SK-N-SH treated with all-trans-retinoic acid at 6 μM for 48 hours (cell line): ENCODE measurements at places on chromosomes 7 and 10.

GRCh38 chr10:132574783-132575319, 37.3 kb downstream of the INPP5A start:
- ATAC-seq, result no peak

GRCh38 chr7:111026343-111026742, 64.6 kb upstream of the LRRN3 start:
- ATAC-seq, result no peak

GRCh38 chr10:42722575-42722974, 60.0 kb upstream of the BMS1 start:
- no peak for ATAC-seq

DNA sequence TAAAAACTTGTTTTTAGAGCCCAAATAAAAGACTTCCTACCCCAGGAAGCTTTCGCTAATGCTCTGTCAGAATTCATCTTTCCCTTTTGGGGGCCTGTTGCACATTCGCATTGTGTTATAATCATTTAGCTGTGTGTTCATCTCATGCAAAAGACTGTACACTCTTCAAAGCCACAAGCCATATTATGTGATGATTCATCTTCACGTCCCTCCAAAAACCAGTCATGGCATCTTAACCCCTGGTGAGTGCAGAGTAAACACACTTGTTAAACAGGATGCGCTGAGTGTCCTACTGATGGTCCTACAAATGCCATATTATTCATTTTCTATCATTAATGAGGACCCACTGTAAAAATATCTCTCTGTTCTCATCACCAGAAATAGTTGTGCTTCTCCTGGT, 235.4 kb downstream of the KIAA1217 start:
- peak; percentile 48 for ATAC-seq

DNA sequence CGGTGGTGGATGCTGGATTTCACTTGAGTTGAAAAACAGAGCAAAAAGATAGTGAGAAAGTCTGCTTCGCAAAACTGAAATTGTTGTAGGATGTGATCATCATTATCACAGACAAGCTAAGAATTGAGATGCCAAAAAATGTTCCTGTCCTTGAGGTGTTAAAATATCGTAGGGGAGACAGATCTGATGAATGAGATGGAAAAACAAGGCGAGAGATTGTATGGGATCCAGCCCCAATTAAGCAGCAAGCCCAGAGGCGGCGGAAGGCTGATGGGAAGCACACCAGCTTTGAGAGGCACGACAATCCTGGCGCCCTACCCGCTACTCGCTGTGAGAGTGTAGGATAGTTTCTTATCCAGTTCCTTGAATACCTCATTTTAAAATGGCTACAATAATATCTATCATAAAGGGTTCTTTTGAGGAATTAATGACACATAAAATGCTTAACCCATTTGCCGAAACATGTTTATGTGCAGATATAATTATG, 131.1 kb upstream of the PTN start:
- no peak for ATAC-seq

- no peak for ATAC-seq
Observed at GRCh38 chr7:100132126-100132525, 5.4 kb downstream of the MBLAC1 start.

- peak; percentile 19; the same call in 2 of the 3 replicates for ATAC-seq
Observed at GRCh38 chr7:18521236-18521589, 25.7 kb downstream of the HDAC9 start.

- ATAC-seq, result no peak
Observed at GRCh38 chr7:34575006-34575405, 83.0 kb upstream of the NPSR1 start.

- no peak for ATAC-seq
Observed at GRCh38 chr10:78752221-78752620, 316.5 kb upstream of the ZMIZ1 start.

- no peak for ATAC-seq
Observed at GRCh38 chr7:76997381-76998284, 34.5 kb downstream of the SPDYE17 start.

GRCh38 chr7:36747280-36748016, 23.2 kb upstream of the AOAH start:
- no peak for ATAC-seq

- ATAC-seq, result peak; percentile 97
Observed at GRCh38 chr10:101441541-101442455, 87.8 kb downstream of the BTRC start.

GRCh38 chr10:98262571-98262970, 5.4 kb downstream of the LOXL4 start:
- peak; percentile 50 for ATAC-seq

DNA sequence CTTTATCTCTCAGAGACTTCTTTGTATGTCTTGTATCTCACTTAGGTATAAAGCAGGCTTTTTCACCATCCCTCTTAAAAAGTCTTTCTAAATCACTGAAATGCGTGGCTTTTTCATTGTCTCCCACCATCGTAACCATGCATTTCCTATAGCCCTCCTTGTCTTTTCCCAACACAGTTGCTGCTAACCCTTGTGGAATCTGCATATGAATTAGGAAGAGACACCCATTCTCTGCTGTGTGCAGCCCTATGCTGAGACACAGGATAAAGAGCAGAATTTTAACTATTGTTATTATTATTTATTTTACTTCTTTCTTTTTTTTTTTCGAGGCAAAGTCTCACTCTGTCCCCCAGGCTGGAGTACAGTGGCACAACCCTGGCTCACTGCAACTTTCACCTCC, 804.3 kb upstream of the COBL start:
- no peak for ATAC-seq

DNA sequence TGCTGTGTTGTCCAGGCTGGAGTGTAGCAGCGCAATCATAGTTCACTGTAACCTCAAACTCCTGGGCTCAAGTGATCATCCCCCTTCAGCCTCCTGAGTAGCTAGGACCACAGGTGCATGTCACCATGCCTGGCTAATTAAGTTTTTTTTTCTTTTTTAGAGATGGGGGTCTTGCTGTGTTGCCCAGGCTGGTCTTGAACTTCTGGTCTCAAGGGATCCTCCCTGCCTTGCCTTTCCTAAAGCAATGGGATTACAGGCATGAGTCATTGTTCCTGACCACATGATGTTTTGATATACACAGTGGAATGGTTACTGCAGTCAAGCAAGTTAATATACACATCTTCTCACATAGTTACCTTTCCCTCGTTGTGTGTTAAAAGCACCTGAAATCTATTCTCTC, 140.3 kb downstream of the GPR85 start:
- ATAC-seq, result no peak

DNA sequence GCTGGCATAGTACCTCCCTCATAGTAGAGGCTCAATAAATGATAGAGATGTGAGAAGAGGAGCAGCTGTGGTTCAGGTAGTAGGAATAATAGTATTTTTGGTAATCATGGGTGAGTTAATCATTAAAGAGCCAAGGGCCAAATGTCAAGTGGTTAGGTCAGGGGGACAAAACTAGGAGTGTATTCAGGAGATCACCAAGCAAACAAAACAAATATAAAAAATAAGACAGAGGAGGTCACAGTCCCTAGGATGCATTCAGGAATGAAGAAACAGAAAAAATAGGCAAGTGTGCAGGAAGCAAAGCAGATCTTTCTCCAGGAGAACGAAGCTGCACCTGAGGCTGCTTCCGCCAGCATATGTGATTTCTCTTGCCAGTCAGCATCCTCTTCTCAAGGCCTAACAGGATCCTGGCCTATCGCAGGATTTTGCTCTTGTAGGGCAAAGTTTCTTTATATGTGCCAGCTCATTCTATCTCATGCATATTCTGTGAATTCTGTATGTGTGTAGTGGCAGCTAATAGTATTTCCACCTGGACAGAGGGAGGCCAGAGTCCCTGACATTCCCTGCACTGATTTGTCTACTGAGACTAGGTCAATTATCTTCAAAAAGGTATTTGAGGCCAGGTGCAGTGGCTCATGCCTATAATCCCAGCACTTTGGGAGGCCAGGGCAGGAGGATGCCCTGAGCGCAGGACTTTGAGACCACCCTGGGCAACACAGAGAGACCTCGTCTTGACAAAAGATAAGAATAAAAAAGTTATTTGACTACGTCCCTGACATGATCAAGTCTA, 82.7 kb downstream of the AKR1D1 start:
- no peak for ATAC-seq

- no peak for ATAC-seq
Observed at GRCh38 chr10:16904049-16904448, 86.8 kb upstream of the RSU1 start.

DNA sequence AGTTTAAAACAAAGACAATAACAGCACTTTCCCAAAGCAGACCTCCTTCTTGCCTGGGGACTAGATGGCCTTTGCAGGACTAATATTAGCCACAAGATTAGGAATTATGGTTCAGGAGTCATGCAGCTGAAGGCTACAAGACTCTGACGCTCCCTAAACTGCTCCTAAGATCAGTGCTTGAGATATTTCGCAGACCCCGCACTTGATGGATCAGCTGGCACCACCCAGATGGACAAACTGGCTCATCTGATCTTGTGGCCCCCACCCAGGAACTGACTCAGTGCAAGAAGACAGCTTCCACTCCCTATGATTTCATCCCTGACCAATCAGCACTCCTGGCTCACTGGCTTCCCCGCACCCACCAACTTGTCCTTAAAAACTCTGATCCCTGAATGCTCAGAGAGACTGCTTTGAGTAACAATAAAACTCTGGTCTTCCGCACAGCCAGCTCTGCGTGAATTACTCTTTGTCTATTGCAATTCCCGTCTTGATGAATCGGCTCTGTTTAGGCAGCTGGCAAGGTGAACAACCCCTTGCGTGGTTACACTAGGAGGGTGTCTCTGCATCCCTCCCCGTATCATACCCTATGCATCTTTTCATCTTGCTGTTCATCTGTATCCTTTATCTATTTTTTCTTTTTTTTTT, 26.9 kb upstream of the NRBF2 start:
- ATAC-seq, result peak; percentile 44

DNA sequence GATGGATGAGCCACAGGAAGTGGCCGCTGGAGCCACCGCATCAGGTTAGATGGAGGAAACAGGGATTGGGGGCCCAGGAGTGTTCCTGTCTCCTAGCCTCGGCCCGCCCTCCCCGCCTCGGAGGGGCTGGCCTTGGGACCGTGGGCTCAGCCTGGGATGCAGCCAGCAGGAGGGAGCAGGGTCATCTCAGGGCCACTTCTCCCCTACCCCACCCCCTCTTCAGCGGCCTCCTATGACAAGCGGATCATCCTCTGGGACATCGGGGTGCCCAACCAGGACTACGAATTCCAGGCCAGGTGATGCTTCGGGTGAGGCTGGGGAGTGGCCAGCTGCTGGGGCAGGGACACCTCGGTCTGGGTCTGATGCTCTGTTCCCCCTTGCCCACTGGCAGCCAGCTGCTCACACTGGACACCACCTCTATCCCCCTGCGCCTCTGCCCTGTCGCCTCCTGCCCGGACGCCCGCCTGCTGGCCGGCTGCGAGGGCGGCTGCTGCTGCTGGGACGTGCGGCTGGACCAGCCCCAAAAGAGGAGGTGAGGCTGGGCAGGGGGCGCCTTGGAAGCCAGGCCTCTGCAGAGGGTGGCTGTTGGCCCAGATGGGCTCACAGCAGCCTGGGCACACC, 4.7 kb downstream of the LRWD1 start:
- no peak for ATAC-seq

GRCh38 chr7:120819861-120820260, 38.1 kb downstream of the TSPAN12 start:
- no peak for ATAC-seq

DNA sequence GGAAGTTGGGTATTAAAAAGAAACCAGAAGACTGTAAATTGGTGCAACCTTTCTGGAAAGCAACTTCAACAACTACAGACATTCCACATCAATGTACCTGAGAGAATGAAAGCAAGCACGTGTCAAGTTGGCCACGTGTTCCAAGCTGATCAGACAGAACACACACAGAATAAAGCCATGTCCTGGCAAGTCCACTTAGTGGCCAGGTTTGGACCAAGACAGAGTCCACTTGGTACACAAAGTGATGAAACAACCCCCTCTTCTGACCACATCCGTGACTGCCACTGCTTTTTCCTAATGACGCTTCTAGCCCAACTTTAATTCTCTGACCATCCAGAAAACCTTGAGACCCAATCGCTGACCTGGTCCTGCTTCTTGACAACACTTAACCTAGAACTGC, 109.4 kb downstream of the ABLIM1 start:
- ATAC-seq, result peak; percentile 65

DNA sequence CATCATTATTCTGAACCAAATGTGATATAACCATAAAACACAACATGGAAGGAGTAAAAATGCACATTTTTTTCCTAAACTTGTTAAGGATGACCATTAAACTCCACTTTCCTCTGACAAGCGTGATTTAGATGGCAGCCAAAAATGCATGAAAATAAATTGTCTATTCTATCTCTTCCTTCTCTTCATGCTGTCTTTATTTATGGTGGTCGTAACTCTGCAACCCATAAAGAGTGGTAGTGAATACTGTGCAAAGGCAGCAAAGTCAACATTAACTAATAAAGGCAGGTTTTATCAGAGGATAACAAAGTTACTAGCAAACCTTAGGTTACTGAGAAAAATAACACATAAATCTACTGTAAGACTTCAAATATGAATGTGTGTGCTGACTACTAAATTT, 106.6 kb downstream of the TPK1 start:
- no peak for ATAC-seq

DNA sequence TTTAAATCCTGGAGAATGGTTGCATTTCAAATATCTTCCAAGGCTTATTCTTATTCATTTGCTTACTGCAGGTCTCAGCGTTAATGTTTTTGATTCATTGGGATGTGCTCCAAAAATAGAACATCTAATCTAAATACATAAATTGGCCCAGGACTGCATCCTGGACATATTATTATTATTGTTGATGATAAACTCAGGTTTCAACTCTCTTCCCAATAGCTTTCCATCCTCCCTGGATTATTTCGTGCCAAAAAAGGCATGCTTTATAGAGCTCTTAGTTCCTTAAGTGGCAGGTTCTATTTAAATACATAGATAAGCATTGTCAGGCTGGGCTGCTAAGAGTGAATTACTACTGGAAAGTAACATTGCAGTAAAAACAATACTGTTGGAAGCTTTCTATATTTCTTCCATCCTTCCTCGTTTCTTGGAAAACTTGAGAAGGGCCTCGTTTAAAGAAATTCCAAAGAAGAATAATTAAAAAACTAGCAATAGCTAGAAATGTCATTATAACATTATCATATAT, 14.7 kb upstream of the PRKAR2B start:
- no peak for ATAC-seq

DNA sequence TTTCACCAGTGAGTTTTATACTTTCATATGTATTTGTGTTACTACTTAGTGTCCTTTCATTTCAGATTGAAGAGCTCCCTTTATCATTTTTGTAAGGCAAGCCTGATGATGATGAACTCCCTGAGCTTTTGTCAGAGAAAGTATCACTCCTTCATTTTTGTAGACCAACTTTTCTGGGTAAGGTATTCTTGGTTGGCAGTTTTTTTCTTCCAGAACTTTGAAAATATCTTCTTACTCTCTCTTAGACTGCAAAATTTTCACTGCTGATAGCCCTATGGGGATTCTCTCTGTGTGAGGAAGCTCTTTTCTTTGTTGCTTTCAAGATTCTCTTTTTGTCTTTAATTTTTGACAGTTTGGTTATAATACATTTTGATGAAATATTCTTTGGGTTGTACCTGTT, 35.7 kb downstream of the CCDC7 start:
- ATAC-seq, result no peak
